ENCODE measurements at places on chromosomes 1 and 21.
A peak's percentile ranks its signal among the peaks of the same experiment; 100 is the strongest.

GRCh38 chr21:33817663-33818451, 97.7 kb downstream of the ATP5PO start:
- no peak for DNase-seq

GRCh38 chr1:41892301-41892781, 26.4 kb downstream of the HIVEP3 start:
- DNase-seq = peak; percentile 40

- DNase-seq = no peak
These were observed 25.0 kb upstream of the EPHB2 start for GRCh38 chr1:22685591-22686059.

DNA sequence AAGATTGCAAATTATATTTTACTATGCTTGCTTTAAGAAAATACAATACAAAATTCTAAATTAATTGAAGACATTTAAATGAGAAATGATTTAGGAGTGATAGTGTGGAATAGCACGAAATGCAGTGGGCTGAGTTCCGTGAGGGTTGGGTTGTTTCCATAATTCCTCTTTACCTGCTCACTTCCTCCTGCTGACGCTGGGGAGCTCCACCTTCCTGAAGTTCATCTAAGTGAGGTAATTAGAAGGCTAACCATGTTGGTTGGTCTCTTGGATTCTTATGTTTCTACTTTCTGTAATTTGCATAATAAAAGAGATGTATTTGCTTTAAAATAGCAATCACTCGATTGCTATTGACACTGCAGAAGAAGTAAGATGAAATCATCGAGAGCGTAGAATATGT, 4.7 kb downstream of the OR14I1 start:
- no peak for DNase-seq

DNA sequence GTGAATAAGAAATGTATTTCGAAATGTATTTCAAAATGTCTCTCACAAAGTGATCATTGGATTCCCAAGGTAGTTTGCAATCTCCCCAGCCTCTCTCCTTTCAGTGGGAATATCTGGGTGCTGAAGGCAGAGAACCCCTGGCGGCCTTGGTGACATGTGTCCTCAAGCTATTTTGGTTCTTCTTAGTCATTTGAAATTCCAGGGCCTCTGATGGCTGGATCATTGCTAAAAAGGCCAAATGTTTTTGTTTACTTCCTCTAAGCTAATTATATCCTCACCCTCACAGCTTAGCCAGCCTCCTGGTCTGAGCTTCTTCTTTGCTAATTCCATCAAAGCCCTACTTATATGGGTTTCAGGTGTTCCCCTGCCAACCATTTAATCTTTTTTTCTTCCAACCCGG, 71.2 kb downstream of the LRRC40 start:
- DNase-seq = peak; percentile 13

DNA sequence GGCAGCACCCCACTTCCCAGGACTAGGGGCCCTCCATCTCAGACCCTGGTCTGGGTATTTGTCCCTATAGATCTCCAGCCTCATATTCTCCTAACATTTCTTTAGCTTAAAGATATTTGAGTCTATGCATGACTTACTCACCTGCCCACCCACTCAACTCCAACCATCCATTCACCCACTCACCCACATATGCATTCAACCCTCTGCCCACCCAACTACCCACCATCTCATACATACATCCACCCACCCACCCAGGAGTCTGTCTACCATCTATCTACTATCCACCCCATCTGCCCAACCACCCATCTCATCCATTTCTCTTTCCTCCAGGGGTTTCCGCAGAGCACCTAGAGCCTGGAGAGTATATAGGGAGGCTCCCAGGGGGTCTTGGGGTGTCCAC, 42.7 kb downstream of the FAAH start:
- no peak for DNase-seq

- peak; percentile 43 for DNase-seq
These were observed 16.8 kb downstream of the GNG4 start for GRCh38 chr1:235632506-235633401.

DNA sequence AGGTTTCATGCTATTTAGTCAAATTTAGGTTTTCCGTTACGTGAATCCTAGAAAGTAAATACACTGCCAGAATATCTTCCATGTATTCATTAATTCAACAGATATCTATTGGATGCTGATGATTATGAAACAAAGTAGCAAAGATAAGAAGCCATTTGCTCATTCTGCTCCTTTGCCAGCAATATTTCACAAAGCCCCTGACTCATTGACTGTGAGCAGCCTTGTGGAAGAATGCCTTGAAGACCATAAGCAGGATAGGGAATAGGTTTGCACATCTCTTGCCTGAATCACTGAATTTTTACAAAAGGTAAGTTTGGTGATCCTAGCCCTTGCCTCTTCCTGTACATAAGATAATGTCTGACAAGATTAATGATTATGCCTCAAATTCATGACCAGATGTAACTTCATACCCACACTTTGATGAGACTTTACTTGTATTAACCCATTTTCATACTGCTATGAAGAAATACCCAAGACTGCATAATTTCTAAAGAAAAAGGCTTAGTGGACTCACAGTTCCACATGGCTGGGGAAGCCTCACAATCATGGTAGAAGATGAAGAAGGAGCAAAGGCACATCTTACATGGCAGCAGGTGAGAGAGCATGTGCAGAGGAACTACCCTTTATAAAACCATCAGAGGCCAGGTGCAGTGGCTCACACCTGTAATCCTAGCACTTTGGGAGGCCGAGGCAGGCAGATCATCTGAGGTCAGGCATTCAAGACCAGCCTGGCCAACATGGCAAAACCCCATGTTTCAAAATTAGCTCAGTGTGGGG, 1.6 kb upstream of the PIGK start:
- DNase-seq = peak; percentile 50

DNA sequence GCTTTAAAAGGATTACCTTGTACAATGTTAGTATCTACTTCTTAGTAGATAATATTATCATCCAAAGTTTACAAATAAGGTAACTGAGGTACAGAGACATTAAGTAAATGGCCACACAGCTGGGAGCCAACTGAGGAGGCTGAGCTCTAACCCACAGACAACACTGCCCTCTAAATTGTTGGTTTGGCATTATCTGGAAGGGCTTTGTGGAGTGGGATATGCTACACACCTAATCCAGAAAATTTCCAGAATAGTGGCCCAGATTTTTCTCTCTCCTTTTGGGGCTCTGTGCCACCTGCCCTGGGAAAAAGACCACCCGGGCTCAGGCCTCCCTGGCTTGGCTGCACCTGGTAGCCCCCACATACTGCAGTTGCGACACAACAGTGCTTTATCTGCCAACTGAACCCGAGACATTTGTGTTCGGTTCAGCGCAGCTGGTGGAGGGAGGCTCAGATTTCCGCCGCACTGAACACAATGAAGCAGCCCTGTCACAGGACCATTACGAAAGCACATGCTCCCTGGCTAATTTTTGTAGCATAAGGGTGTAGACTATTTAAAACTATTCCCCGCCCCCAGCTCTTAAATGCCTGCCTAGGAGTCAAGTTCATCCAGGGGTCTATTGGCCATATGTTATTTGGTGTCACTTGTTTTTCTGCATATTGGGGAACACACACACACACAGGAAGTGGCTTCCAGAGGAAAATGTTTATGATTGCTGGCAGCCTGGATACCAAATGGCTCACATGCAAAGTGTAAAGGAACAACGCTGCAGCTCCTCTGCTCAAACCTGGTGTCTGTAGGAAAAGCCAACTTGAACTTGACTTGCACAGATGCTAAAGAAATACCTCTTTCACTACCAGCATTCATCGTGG, 92.3 kb upstream of the ESRRG start:
- DNase-seq = peak; percentile 28

GRCh38 chr1:150532860-150533259, 16.3 kb upstream of the ADAMTSL4 start:
- DNase-seq = no peak

- DNase-seq = no peak
These were observed 118.0 kb upstream of the MARK1 start for GRCh38 chr1:220409771-220410595.

GRCh38 chr21:32806810-32807386, 35.3 kb upstream of the PAXBP1 start:
- no peak for DNase-seq

- peak; percentile 68 for DNase-seq
These were observed 15.2 kb downstream of the PTPRF start for GRCh38 chr1:43545695-43546387.

DNA sequence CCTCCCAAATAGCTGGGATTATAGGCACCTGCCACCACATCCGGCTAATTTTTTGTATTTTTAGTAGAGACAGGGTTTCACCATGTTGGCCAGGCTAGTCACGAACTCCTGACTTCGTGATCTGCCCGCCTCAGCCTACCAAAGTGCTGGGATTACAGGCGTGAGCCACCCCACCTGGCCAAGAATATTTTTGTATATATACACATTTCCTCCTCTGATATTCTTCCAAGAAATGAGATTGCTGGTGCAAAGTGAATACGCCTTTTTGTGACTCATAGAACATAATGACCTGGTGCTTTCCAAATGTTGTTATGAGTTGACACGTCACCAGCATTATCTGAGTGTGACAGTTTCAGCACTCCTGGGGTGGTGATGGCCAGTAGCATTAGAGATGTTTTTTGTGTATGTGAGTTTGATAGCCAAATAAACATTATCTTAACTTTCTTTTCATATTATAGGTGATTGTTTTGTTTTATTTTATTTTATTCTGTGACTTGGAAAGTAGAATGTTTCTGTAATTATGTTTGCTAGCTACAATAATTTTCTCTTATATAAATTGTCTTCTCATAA, 54.9 kb downstream of the KCNK1 start:
- peak; percentile 74 for DNase-seq
